ENCODE measurements at places on chromosomes 7 and 10.

DNA sequence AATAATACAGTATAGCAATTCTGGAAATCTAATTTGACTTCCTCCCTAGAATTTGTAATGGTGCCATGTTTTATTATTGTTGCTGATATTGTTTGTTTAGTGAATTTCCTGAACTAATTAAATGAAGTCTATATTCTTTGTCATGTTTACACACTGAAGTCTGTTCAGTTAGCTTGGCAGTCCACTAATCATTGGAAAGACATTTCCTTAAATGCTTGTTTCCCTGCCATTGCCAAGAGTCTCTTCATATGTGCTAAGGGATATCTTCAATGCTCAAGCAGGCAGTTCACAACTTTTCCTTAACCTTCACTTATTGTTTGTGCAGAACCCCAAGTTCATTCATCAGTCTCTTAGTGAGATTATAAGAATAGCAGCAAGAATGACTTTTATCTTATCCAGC lies 755.3 kb downstream of the INHBA start:
- DNase-seq = no peak

- DNase-seq = no peak
These were observed 687.3 kb downstream of the MAGI2 start for GRCh38 chr7:78765943-78766729.

- DNase-seq = no peak
These were observed 164.3 kb downstream of the BMPER start for GRCh38 chr7:34069676-34070075.

- no peak for DNase-seq
These were observed 36.1 kb downstream of the BMPER start for GRCh38 chr7:33941418-33941817.

GRCh38 chr7:90401989-90402388 lies 1.3 kb upstream of the CLDN12 start:
- peak; percentile 70 for DNase-seq

DNA sequence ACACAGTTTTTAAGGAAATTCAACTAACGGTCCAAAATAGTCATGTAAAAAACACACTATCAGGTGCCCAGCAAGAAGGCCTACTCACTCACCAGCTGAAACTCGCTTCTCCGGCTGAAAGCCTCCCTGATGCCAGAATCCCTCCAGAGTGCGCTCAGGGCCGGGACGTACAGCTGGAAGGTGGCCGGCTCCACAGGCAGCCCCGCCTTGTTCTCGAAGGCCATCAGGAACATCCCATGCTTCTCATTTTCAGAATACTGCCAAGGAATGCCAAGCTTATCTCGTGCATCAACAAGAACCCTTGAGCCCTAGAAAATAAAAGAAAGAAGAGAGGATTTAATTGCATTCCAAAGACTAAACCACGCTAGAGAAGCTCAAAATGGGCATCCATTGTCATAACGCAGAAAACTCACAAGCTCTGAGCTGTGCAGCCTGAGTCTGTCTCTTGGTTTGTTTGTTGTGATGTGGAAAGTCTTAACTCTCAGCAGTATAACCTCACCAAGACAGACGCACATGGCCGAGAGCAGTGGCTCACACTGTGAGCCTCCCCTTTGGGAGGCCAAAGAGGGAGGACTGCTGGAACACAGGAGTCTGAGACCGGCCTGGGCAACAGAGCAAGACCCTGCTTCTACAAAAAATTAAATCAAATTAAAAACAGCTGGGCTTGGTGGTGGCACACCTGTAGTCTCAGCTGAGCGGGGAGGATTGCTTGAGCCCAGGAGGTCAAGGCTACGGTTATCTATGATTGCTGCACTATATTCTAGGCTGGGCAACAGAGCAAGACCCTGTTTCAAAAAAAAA lies 49.1 kb downstream of the GNA12 start:
- no peak for DNase-seq

DNA sequence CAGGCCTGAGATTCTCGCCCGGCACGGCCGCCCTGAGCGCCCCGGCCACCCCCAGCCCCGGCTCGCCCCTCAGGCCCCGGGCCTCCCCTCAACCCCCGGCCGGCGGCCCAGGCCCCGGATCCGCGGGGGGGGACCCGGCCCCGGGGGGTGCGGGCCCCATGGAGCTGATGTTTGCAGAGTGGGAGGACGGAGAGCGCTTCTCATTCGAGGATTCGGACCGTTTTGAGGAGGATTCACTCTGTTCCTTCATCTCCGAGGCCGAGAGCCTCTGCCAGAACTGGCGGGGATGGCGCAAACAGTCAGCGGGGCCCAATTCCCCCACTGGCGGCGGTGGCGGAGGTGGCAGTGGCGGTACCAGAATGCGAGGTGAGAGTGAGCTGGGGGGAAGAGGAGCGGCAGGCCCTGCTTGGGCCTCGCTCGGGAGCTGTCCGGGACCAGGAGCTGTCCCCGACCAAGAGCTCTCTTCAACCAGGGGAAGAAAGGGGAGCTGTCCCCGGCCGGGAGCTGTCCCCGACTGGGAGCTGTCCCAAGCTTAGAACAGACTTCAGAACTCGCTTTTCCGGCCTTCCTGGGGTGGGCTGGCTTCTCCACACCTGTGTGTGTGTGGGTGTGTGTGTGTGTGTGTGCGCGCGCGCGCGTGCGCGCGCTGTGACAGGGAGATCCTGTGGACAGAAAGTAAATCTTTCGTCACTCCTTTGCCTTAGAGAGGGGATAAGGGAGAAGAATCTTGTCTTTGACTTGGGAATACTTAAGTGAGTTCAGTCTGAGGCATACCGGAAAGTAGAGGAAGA lies 510 bp downstream of the ZSWIM8 start:
- no peak for DNase-seq

- DNase-seq = no peak
These were observed 94.4 kb upstream of the SEMA3C start for GRCh38 chr7:81013083-81013817.

DNA sequence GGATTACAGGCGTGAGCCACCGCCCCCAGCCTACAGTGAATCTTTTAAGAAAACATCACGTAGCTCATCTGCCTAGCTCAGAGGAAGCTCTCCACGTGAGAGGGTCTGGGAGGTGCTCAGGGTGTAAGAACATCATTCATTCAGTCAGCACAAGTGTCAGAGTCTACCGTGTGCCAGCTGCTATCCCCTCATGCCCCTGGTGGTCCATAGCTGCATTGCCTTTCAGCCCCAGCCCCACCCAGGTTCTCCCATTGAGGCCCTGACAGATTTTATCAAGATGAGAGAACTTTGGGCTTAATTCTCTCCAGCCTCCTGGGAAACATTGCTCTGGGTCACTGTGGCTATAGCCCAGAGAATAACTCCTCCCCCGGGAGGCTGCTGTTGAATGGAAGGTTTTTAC lies 45.1 kb downstream of the ZNF503 start:
- DNase-seq = no peak

DNA sequence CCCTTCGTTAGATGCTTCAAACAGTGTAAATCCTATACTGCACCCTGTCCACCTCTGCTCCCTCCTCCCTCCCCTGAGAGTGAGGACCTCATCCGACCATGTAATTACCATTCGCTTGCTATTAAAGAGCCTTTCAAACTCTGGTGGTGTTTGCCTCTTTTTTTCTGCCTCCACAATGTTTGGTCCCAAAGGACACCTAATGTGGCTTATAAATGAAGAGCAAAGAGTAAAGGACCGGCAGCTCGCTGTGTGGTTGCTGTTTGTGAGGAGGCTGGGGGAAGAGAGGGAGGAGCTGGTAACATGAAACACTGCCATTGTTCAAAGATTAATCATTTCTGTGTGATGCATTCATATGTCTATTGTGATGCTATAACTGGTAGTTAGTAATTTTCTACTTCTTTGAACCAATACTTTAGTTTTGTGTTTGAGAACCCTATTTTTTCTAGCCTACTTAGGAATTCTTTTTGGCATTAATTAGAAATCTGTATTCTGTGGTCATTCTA lies 27.9 kb downstream of the MTURN start:
- no peak for DNase-seq

- DNase-seq = no peak
These were observed 385.3 kb downstream of the ETV1 start for GRCh38 chr7:13604178-13604577.

DNA sequence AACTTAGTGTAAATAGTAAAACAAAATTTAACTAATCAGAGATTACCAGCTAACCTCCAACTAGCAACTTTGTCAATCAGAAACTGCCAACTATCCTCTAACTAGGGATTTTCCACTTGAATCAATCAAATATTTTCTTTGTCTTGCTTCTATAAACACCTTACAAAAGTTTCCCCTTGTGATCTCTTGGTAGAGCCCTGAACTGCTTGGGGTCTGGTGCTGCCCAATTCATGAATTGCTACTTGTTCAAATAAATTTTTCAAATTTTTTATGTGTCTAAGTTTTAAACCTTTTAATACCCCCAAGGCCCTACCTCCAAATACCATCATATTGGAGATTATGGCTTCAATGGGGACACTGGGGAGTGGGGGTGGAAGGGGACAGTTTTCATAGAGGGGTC lies 24.0 kb upstream of the AKR1B1 start:
- DNase-seq = no peak

DNA sequence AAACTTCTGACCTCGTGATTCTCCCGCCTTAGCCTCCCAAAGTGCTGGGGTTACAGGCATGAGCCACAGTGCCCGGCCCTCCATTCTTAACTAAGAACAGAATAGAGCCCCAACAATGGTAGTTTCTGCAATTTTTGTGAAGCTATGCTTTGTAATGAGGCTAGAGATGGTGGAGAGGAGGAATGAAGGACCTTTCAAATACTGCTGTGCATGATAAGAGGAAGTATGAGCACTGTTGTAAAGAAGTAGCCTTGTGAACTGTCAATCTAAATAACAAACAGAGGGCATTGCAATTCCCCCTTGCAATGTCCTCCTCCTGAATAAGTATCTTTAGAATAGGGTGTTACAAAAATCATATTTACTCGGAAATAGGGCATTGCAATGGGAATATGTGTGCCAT lies 70.2 kb downstream of the EVX1 start:
- DNase-seq = no peak

- no peak for DNase-seq
These were observed 632.9 kb downstream of the ARL4A start for GRCh38 chr7:13320333-13320732.

GRCh38 chr10:7133278-7133677 lies 277.6 kb downstream of the SFMBT2 start:
- DNase-seq = no peak
